ENCODE measurements at places on chromosomes 4 and X.

DNA sequence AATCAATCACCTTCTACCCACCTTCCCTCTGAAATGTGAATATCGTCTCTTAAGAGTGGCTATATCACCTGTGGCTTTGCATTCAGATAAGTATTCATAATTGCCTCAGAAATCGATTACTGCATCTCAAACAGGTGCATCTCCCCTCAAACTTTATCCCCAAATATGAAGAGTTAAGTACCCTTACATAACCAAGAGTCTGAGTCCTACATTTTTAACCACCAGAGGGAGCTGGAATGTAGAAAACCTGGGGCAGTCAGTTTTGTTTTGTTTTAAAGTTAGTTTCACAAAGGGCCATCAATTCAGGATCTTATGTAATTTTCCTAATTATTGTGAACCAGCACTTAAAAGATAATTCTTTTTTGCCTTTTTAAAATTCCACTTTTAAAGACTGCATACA lies 5.7 kb downstream of the TCEANC start:
- no peak for ATAC-seq

DNA sequence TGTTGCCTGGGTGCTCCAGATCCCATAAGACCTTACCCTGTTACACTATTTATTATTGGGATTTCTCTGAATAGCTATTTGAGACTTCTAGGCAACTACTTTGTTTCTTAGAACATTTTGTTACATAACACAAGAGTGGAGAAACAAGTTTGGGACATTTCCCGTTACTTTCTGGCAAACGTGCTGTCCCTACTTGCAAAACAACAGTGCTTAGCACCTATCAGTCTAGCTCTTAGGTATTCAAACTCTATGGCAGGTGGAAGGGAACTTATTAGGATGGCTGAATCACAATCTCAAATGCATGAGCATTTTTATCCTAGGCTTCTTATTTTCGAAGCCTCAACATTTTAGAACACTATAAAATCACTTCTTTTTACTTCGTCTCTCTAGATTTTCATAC lies 613.6 kb downstream of the DMD start:
- ATAC-seq = no peak

DNA sequence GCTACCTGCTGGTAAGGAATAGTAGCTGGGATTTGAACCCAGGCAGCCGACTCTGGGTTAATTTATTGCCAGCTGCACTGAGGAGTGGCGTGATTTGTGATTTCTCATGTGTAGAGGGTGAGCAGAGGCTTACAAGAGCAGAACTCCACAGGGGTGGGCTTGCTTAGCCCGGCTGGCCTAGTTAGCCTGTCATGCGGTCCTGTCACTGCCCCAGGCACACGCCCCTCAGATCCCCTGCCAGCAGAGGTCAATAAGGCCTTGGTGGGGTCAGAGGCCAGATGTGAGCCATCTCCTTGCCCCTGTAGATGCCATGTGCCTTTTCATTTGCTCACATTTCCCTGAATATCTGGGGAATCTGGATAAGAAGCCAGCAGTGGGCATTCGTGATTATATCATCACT lies 13.4 kb downstream of the NSDHL start:
- no peak for ATAC-seq

- no peak for ATAC-seq
These were observed 3.4 kb upstream of the UGT8 start for GRCh38 chr4:114595207-114595606.

DNA sequence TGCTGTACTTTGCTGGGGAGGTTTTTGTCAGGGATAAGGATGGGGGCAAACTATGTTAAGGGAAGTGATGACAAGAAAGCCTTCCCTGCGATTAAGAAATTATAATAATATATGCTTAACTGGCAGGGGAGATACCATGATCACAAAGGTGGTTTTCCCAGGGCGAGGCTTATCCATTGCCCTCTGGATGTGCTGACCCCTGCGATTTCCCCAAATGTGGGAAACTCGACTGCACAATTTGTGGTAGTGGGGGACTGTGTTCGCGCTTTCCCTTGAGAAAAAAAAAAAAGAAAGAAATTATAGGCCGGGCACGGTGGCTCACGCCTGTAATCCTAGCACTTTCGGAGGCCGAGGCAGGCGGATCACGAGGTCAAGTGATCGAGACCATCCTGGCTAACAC lies 24.5 kb downstream of the SLC25A43 start:
- no peak for ATAC-seq

DNA sequence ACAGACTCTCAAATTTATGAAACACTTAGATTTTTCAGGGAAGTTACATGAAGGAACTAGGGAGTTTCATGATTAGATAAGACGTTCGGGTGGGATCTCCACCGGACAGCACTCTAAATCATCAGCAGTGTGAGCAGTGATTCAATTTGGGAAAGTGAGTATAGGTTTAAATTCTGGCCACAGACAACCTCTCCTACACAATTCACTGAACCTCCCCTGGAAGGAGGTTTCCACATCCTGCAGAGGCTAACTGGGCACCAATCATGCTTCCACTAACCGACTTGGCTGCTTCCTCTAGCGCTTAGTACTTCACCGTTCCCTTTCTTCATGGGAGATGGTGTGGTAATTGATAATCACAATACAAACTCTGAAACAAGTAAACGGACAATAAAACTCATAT lies 5.6 kb downstream of the CXCL9 start:
- ATAC-seq = no peak

- ATAC-seq = no peak
These were observed 5.5 kb upstream of the S100P start for GRCh38 chr4:6687947-6688878.

GRCh38 chr4:106594291-106594952 lies 225.8 kb upstream of the GIMD1 start:
- ATAC-seq = no peak

DNA sequence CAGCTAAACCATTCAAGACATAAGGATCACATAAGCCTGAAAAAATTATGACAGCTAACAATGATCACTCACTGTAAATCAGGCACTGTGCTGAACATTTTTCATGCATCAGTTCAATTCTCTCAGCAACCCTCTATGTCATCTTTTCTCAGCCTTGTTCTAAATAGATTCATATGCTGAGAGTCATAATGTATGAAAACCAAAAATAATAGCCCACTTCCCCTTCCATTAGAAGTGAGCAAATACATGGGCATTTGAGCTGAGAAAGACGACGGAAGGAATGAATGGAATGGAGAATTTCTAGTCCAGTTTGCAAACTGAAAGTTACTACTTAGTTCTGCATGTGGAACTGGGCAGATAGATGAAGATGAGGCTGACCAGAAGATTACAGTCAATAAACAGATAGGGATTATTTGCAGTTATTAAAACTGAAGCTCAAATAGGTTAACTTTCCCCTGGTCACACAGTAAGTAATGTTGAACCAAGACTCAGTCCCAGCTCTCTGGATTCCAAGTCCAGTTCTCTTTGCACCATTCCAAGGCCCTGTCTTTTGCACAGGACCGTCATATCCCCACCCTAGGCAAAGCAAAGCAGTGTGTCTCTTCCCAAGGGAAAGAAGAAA lies 1.6 kb upstream of the SH3RF1 start:
- ATAC-seq = peak; percentile 44

DNA sequence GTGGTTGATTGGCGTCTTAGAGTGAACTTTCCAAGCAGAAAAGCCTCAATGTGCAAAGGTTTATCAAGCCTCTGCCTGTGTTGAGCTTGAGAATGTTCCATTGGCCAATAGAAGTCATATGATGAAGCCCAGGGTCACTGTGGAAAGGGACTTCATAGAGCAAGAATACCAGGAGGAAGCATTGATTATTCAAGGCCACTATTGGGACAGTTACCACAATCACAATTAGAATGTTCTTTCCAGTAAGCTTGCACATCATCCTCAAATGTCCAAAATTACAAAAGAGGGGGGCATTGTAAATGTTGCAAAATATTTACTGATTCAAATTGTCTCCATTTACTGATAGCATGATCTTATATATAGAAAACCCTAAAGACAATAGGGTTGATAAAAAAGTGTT lies 32.9 kb upstream of the NDP start:
- ATAC-seq = no peak

GRCh38 chr4:40972722-40973121 lies 223.0 kb downstream of the NSUN7 start:
- no peak for ATAC-seq

- no peak for ATAC-seq
These were observed 33.7 kb upstream of the MSL3 start for GRCh38 chrX:11724122-11725017.

GRCh38 chr4:70670332-70671014 lies 4.2 kb upstream of the JCHAIN start:
- ATAC-seq = no peak

- no peak for ATAC-seq
These were observed 45.7 kb upstream of the INTU start for GRCh38 chr4:127586922-127587571.

DNA sequence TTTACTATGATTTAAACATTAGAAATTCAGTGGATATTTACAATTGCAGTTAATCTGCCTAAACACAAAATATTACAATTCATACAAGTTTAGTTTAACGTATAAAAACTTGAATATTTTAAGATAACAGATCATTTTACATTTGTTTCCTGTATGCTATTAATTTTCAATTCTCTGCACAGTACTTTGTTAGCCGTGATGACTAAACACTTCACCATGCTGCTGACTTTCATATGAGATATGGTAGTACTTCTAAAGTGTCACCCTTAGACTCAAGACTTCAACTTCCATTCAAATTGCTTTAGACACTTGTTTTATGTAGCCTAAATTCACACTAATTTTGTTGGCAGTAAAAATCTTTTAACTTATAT lies 1646.4 kb upstream of the ADGRL3 start:
- ATAC-seq = no peak

GRCh38 chr4:163815776-163816175 lies 321.3 kb downstream of the TMA16 start:
- ATAC-seq = no peak

DNA sequence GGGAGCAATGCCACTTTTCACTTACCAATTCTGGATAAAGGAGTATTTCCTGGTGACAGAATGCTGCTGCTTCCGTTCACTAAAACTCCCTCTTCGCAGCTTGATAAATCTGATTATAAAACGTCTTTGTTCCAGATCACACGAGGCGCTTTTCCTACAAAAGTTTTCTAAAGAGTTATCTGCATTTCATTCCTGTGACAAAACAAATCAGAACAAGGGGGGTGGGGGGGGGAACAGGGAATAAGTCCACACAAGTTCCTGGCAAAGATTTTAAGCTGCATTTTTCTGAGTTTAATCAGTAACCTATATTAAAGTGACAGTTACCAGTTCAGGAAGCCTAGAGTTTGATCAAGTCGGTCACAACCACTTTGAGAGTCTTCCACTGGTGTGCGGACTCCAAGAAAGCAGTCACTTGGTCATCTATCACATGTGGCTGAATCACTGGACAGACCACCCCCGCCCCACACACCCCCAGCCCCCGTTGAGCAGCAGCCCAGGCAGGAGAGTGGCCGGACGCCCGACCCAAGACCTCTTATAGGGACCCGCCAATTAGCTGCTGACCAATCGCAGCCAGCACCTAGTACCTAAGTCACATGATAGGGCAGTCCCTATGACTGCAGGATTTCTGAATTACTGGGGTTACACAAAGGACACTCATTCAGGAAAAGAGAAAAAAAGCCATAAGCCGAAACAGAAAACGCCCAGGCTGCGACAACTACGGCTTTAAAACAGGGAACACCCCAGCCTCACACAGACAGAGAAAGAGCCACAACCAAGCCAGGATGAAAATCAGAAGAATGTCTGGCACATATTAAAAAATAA lies 569.3 kb upstream of the DIPK2B start:
- peak; percentile 92 for ATAC-seq

DNA sequence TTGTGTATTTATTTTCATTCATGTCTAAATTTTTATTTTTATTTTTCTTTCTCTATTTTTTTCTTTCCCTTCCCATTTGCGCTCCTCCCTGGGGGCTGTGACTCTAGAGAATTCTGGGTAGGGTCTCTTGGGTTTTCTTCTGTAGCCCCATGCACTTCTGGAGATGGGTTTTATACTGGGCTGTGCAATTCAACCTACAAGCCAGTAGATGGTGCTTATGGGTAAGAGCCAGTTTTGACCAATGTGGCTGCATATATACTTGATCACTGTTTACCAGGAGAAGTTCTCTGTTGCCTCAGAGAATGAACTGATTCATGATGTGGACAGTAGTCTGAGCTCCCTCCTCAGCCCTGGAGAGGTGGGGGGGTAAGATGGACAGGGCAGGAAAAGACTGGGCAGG lies 614.6 kb downstream of the PCDH19 start:
- ATAC-seq = no peak

- ATAC-seq = no peak
These were observed 24.0 kb upstream of the TMEM255A start for GRCh38 chrX:120335289-120335688.

- ATAC-seq = no peak
These were observed 55.3 kb downstream of the FIP1L1 start for GRCh38 chr4:53432528-53433424.

DNA sequence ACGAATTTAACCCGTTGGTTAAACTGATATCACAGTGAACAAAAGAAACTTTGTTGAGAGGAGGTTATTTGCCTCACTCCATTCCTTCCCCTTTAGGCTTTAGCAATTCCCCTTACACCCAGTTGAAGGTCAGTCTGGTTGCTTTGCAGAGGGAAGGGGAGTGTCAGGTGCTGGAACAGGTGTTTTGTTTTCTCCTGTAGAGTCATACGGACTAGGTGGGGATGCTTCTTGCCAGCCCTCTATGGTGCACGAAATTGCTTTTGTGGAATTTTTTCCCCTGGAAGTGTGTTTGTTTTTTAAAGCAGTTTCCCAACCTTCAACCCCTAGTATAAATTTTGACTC lies 33.1 kb downstream of the DLG3 start:
- no peak for ATAC-seq

DNA sequence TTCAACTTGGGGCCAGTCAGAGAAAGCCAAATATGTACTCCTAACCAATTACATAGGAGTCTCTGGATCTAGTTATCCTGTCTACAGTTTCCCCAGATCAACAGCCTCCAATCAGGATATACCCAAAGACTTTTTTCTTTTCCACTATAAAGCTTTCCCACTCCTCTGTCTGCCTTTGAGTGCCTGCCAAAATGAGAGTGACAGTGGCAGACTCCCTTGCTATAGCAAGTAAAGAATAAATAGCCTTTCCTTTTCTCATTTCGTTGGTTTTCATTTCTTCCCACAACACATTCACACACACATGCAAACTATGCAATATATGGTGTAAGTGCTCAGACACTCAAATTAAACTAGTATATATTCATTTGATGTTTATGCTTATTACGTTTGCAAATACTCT lies 302.4 kb upstream of the TACR3 start:
- ATAC-seq = no peak

DNA sequence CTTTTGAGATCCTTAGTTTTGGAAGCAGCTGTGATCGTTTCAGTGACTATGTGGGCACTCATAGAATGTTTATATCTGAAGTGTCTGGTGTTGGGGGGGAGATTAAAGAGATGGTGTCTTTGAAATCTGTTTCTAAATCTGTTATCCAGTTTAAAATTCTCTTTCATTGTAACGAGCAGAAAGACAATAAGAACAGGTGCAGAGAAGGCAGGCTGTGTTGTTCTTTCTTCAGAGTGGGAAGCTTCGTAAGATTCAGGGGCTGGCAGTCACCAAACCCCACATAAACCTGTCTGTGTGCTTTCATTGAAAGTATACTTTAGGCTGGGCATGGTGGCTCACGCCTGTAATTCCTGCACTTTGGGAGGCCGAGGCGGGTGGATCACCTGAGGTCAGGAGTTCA lies 16.3 kb upstream of the DHRSX start:
- ATAC-seq = peak; percentile 10
